Temporal lobe (tissue), 4 donors: ENCODE measurements at places on chromosomes 7 and 10. TPM values are rescaled to one million over a fixed set of nuclear protein-coding genes. Genes with fewer than 3 reads are reported as not detected.

NPY4R gene
- under 0.01 TPM for total RNA-seq

SFR1 gene
- total RNA-seq = 7.6 TPM

FBXL13 gene
- 3.9 TPM for total RNA-seq

FKBP6 gene
- 0.25 TPM for total RNA-seq

AQP1 gene
- total RNA-seq = 1.5 TPM

ABCB4 gene
- total RNA-seq = 0.74 TPM
